ENCODE measurements at places on chromosomes 1 and 21.

DNA sequence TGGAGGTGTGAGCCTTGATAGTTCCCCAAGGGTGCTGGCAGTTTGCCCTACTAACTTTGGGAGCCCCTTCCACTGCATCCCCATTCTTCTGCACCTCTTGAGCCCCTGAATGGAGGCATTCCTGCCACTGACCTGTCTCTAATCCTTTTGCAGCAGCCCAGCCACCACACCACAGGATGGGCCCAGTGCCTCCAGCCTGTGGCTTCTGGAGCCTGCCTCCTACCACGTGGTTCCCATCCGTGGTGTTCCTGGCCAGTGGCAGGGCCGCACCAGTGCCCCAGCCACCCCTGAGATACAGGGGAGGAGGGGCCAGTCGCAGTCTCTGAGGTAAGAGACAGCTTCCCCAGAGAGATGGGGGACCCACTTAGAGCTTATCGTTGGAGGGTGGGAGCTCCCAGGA is 14.4 kb downstream of the INAVA start:
- no peak for DNase-seq

GRCh38 chr1:152109231-152109997 is 5.8 kb downstream of the TCHH start:
- no peak for DNase-seq

DNA sequence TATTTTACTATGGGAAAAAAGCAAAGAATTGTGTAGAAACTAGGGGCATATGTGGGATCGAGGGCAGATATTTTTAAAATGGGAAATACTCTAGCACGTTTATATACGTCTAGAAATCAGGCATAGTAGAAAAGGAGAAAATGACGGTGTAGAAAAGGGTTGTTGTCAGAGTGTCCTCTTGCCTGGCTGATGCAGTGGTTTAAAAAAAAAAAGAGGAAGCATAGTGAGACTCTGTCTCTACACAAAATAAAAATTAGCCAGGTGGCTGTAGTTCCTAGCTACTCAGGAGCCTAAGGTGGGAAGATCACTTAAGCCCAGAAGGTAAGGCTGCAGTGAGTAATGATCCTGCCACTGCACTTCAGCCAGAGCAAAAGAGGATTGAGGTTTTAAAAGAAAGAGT is 64.7 kb upstream of the LRRC7 start:
- DNase-seq: no peak

GRCh38 chr1:183588827-183589226 is 1.4 kb downstream of the NCF2 start:
- DNase-seq: no peak

DNA sequence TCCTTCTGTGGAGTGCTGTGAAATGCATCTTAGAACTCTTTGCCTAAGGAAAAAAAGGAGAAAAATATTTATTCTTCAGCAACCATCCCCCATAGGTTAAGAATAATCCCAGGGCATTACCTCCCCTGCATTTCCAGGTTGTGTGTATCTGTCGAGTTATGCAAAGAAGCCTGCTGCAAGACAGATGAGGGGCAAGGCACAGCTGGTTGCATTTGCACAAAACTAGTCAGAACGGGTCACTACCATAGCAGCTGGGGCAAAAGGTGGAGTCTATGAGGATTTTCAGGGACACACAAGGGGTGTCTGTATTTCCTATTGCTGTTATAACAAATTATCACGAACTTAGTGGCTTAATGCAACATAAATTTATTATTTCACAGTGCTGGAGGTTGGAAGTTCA is 443.4 kb upstream of the C1orf87 start:
- no peak for DNase-seq

Measured in CD4-positive, alpha-beta T cell treated with Interleukin-4 for 1 hour (primary cell).